ENCODE measurements at places on chromosomes 16 and 17.

GRCh38 chr16:15594711-15595320, 48.1 kb downstream of the MARF1 start:
- peaks cover 87% of the 10 kb centered on the region for H3K4me1 ChIP-seq
- peaks cover 73% of the 10 kb centered on the region for H3K36me3 ChIP-seq
- no peak for DNase-seq
- H3K27me3 ChIP-seq: no peaks in the 10 kb centered on the region

DNA sequence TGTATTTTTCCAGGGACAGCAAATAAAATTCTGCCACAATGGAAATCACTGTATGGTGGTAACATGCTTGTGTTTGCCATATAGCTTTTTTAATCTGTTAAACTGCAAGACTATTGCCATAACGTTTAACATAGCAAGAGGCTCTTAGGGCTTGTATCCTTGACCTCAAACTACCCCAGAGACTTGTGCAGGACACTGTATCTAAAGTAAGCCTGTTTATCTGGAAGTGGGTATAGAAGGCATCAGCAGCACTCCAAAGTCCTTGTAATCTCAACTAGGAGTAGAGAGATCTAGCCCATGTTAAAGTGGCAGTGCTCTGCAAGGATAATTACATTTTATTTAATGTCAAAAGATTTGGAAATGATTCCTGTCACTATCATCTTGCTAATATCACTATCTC, 1424.1 kb downstream of the CDH11 start:
- H3K27ac ChIP-seq: no peak overlapping the region
- H3K36me3 ChIP-seq: no peaks in the 10 kb centered on the region
- no peaks in the 10 kb centered on the region for H3K4me1 ChIP-seq
- DNase-seq: no peak

DNA sequence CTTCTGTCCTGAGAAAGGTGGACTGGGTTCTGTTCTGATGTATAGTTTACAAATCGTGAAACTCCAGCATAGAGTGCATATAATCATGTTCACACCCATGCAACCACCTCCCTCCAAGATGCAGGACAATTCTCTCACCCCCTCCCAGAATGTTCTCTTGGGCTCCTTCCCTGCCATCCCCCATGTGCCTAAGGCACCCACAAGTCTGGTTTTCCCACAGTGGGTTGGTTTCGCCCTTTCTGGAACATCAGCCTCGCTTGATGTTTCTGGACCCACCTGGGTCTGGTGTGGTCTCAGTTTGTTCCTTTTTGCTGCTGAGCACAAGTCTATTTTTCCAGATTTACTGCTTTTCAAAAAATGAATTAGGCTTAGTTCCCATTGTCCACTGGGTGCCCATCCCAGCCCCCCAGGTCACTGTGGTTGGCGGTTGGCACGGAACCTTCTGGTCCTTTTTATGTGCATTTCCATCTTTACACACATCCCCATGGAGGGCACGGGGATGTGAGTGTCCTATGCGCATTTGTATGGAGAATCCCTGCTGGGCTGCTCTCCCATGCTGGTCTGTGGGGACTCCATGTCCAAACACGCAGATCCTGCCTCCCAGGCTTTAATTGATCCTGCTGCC, 19.0 kb downstream of the MAP2K3 start:
- DNase-seq: no peak
- peak overlapping the region; percentile 50 for H3K27ac ChIP-seq
- no peaks in the 10 kb centered on the region for H3K27me3 ChIP-seq
- peaks cover 60% of the 10 kb centered on the region for H3K36me3 ChIP-seq
- no peaks in the 10 kb centered on the region for H3K4me1 ChIP-seq
- H3K4me3 ChIP-seq: no peak overlapping the region

DNA sequence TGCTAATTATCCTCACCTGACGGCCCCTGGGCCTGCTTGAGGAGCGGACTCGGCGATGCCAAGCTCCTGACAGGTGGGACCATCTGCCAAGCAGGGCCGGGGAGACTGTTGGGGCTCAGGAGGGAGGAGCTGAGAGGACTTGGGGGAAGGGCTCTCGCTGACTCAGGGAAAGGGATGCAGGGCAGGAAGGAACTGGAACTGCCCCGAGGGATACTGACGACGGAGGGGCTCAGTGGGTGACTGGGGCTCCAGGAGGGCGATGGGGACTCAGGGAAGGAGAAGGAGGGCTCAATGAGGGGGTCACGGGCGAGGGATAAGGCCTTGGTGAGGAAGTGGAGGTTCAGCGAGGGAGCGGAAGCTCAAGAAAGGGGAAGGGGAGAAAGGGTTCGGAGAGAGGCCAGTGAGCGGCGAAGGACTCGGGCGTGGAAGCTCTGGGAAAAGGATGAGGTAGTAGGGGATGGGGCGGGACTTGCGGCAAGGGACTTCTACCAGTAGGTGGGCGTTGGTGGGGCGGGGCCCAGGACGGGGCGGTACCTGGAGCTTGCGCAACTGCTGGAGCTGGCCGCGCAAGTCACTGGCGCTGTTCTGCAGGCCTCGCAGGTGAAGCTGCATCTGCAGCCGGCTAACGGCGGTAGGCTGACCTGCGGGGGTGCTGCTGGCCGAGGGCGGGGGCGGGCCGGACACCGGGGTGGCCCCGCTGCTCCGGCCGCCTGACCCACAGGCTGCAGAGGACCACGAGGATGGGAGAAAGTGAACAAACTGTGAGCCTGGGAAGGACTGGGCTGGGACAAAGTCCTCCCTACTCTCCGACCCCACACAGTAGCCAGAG, 46.5 kb downstream of the SRCIN1 start:
- no peaks in the 10 kb centered on the region for H3K36me3 ChIP-seq
- no peak overlapping the region for H3K27ac ChIP-seq
- peaks cover 45% of the 10 kb centered on the region for H3K27me3 ChIP-seq
- peak overlapping the region; percentile 79 for H3K4me3 ChIP-seq
- DNase-seq: peak; percentile 90

- H3K27me3 ChIP-seq: peaks cover 6% of the 10 kb centered on the region
- H3K4me3 ChIP-seq: no peak overlapping the region
- no peak overlapping the region for H3K27ac ChIP-seq
- H3K4me1 ChIP-seq: no peaks in the 10 kb centered on the region
These were observed 26.1 kb upstream of the UBE2I start for GRCh38 chr16:1283296-1283695.

- H3K27ac ChIP-seq: no peak overlapping the region
- DNase-seq: no peak
- no peaks in the 10 kb centered on the region for H3K4me1 ChIP-seq
- peaks cover 4% of the 10 kb centered on the region for H3K27me3 ChIP-seq
- no peak overlapping the region for H3K4me3 ChIP-seq
- no peaks in the 10 kb centered on the region for H3K36me3 ChIP-seq
These were observed 71.7 kb upstream of the NACA2 start for GRCh38 chr17:61662741-61663140.

- H3K4me1 ChIP-seq: no peaks in the 10 kb centered on the region
- DNase-seq: no peak
- peaks cover 32% of the 10 kb centered on the region for H3K36me3 ChIP-seq
- H3K27me3 ChIP-seq: no peaks in the 10 kb centered on the region
- no peak overlapping the region for H3K4me3 ChIP-seq
- H3K27ac ChIP-seq: no peak overlapping the region
These were observed 67.9 kb downstream of the TRIM37 start for GRCh38 chr17:59038734-59039133.

- peaks cover 18% of the 10 kb centered on the region for H3K27me3 ChIP-seq
- H3K4me3 ChIP-seq: no peak overlapping the region
- H3K27ac ChIP-seq: no peak overlapping the region
- peaks cover 8% of the 10 kb centered on the region for H3K4me1 ChIP-seq
- no peaks in the 10 kb centered on the region for H3K36me3 ChIP-seq
These were observed 2.9 kb upstream of the NAGS start for GRCh38 chr17:44001461-44001920.

- H3K36me3 ChIP-seq: no peaks in the 10 kb centered on the region
- no peak overlapping the region for H3K27ac ChIP-seq
- peaks cover 9% of the 10 kb centered on the region for H3K4me1 ChIP-seq
- H3K27me3 ChIP-seq: peaks cover 15% of the 10 kb centered on the region
- H3K4me3 ChIP-seq: no peak overlapping the region
- no peak for DNase-seq
These were observed 19.3 kb downstream of the B9D1 start for GRCh38 chr17:19343256-19343630.

DNA sequence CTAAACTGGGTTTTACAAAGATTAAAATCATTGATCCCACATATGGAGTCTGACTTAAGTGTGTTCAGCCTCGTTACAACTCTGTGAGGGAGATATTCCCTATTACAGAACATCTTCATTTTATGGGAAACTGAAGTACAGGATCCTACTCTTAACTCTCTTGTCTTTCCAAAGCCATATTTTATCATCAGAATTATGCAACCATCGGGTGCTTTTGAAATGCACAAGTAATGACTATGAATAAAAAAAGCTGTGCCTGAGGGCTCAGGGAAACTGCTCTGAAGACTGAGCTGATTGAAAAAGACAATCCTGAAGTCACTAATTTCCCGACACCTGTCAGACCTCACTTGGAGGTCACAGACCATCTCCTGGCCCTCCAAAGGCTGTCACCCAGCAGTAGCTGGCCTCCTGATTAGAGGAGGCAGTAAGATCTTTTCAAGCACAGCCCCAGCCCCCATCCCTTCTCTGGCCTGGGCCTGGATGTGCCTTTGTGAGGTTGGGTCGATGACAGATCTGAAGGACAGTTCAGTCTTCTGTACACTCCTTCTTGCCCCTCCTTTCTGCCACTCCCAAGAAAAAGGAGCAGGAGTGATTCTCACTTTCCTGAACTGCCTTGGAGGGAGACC, 5.6 kb downstream of the AKAP1 start:
- no peak for DNase-seq
- no peak overlapping the region for H3K27ac ChIP-seq
- no peak overlapping the region for H3K4me3 ChIP-seq
- H3K27me3 ChIP-seq: no peaks in the 10 kb centered on the region

GRCh38 chr16:65746941-65747340, 619.5 kb upstream of the CDH5 start:
- DNase-seq: no peak
- H3K4me3 ChIP-seq: no peak overlapping the region
- no peaks in the 10 kb centered on the region for H3K36me3 ChIP-seq
- no peaks in the 10 kb centered on the region for H3K27me3 ChIP-seq

GRCh38 chr16:50002190-50002589, 22.8 kb upstream of the CNEP1R1 start:
- DNase-seq: no peak
- H3K4me1 ChIP-seq: no peaks in the 10 kb centered on the region
- peaks cover 8% of the 10 kb centered on the region for H3K27me3 ChIP-seq
- no peak overlapping the region for H3K4me3 ChIP-seq
- no peaks in the 10 kb centered on the region for H3K36me3 ChIP-seq
- H3K27ac ChIP-seq: no peak overlapping the region

GRCh38 chr17:74055508-74056160, 147.8 kb upstream of the RPL38 start:
- no peak for DNase-seq
- H3K36me3 ChIP-seq: no peaks in the 10 kb centered on the region
- no peak overlapping the region for H3K4me3 ChIP-seq
- no peak overlapping the region for H3K27ac ChIP-seq

- H3K36me3 ChIP-seq: no peaks in the 10 kb centered on the region
- no peak overlapping the region for H3K27ac ChIP-seq
- no peak for DNase-seq
- H3K27me3 ChIP-seq: no peaks in the 10 kb centered on the region
- H3K4me3 ChIP-seq: no peak overlapping the region
These were observed 32.3 kb downstream of the TNFRSF13B start for GRCh38 chr17:16939606-16940115.

DNA sequence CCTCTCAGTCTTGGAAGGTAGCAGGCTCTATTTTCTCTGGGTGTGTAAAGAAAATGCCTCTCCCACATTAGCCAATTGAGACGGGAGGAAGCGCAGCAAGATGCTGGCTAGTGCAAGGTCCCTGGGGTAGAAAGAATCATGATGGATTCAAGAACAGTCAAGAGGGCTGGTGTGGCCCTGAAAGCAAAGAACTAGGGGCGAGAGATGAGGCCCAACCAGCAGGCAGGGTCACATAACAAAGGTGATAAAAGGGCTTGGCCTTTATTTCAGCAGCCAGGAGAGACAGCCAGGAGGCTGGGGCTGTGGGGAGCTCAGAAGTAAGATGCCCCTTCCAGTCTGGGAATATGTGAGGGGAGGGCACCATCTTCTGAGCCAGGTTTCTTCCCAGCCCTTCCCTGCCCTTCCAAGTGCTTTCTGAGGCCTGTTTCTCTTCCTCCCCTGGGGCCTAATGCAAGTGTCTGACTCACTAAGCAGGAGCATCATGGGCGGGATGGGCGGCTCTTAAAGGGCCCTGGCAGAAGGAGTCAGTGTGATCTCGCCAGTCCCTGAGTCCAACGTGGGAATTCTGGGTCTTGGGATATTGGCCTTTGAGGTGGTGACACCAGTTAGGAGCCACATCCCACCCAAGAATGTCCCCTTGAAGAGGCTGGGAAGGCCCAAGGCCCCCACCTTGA, 3.9 kb upstream of the NLRC5 start:
- peak overlapping the region; percentile 99 for H3K27ac ChIP-seq
- peak; percentile 41 for DNase-seq
- H3K4me3 ChIP-seq: peak overlapping the region; percentile 5
- peaks cover 44% of the 10 kb centered on the region for H3K36me3 ChIP-seq

GRCh38 chr17:81706757-81707624, 3.8 kb downstream of the MRPL12 start:
- no peak overlapping the region for H3K27ac ChIP-seq
- H3K27me3 ChIP-seq: no peaks in the 10 kb centered on the region
- no peak for DNase-seq
- H3K4me1 ChIP-seq: peaks cover 35% of the 10 kb centered on the region
- no peak overlapping the region for H3K4me3 ChIP-seq

- no peaks in the 10 kb centered on the region for H3K27me3 ChIP-seq
- no peaks in the 10 kb centered on the region for H3K4me1 ChIP-seq
- no peak for DNase-seq
- no peaks in the 10 kb centered on the region for H3K36me3 ChIP-seq
These were observed 107.6 kb upstream of the HLF start for GRCh38 chr17:55157165-55157564.

GRCh38 chr17:80807882-80808281, 183.8 kb upstream of the CHMP6 start:
- H3K27me3 ChIP-seq: no peaks in the 10 kb centered on the region
- peaks cover 47% of the 10 kb centered on the region for H3K36me3 ChIP-seq
- H3K4me1 ChIP-seq: peaks cover 31% of the 10 kb centered on the region

GRCh38 chr17:3647769-3648555, 11.4 kb downstream of the CTNS start:
- DNase-seq: peak; percentile 59
- no peaks in the 10 kb centered on the region for H3K27me3 ChIP-seq
- H3K36me3 ChIP-seq: peaks cover 16% of the 10 kb centered on the region
- no peak overlapping the region for H3K27ac ChIP-seq
- H3K4me1 ChIP-seq: peaks cover 12% of the 10 kb centered on the region

- DNase-seq: no peak
- no peaks in the 10 kb centered on the region for H3K36me3 ChIP-seq
- no peaks in the 10 kb centered on the region for H3K27me3 ChIP-seq
- no peak overlapping the region for H3K27ac ChIP-seq
These were observed 62.6 kb downstream of the PLCG2 start for GRCh38 chr16:81841722-81842121.
